Stromal cell of bone marrow (primary cell): ENCODE measurements at places on chromosomes 2 and 18.

- no peak for DNase-seq
Observed at GRCh38 chr18:3547891-3548615, 98.1 kb downstream of the TGIF1 start.

DNA sequence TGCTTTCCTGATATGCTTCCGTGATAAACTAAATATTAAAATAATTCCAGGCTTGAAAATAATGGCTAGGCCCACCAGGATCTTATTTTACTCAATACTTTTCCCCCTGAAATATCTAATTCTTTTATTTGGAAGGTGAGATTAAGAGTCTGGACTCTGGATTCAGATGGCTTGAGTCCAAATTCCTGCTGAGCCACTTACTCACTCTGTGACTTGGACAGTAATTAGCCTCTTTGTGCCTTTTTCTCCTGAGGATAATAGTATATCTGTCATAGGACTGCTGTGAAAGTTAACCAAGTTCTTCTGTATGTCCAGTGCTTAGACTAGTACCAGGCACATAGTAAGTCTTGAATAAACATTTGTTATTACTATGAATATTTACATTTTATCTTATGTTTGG lies 127.3 kb upstream of the ERBB4 start:
- no peak for DNase-seq

DNA sequence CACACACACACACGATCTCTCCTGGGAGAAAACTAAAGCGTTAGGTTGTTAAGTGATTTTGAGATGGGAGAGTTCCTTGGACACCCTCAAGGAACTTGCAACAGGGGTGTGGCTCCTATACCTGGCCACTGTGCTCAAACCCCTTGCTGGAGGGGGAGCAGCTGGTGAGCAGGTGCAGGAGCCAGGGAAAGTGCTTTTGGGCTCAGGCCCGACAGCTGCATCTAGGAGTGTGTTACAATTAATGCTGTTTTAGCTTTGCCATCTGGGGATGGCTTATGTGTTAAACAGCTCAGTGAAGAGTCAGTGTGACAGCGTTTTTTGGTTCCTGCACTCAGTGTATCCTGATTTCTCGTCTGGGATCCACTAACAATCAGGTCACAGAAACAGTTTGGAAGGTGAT lies 510.8 kb downstream of the TRIB2 start:
- DNase-seq = no peak

GRCh38 chr2:23578964-23579671 lies 194.1 kb downstream of the KLHL29 start:
- no peak for DNase-seq

GRCh38 chr18:36518839-36519238 lies 221.3 kb downstream of the FHOD3 start:
- no peak for DNase-seq

DNA sequence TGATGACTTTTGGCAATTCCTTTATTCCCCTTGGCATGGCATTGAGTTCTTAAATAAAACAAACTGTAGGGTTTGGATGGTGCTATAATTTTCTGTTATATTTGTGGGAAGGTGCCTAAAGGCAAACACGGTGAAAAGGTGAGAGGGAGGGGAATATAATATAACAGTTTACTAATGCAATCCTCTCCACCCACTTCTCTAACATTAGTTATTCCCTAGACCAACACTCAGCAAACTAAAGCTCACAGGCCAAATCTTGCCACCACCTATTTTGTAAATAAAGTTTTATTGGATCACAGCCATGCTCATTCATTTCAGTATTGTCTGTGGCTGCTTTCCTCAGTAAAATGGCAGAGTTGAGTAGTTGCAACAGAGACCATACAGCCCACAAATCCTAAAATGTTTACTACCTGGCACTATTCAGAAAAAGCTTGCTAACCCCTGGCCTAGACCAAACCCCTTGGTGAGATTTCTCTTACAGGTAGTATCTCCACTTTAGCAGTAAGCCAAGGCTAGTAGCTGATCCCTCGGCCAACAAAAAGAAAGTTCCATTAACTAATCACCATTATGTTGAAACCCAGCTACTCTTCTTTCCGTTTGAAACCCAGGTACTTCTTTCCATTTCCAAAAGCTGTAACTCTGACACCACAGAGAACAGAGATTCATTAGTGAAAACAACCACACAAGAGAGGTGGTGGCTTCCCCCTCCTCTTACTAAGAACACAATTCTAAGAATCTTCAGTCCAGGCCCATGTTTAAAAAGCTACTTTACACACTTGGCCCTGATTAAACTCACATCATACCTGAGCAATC lies 136.1 kb upstream of the CHAC2 start:
- DNase-seq = no peak

DNA sequence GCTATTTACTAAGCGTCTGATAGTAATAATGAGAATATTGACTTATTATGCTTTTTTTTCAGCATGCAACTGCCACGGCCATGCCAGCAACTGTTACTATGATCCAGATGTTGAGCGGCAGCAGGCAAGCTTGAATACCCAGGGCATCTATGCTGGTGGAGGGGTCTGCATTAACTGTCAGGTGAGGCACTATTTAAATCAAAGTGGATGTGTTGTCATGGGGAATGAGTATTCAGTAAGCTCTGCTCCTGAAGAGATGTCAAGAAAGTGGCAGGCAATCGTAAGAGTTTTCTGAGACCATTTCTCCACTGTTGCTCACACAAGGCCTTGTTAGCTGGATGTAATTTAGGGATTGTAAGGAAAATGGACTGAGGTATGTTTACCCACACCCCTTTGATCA lies 74.1 kb downstream of the LAMA3 start:
- DNase-seq = no peak

DNA sequence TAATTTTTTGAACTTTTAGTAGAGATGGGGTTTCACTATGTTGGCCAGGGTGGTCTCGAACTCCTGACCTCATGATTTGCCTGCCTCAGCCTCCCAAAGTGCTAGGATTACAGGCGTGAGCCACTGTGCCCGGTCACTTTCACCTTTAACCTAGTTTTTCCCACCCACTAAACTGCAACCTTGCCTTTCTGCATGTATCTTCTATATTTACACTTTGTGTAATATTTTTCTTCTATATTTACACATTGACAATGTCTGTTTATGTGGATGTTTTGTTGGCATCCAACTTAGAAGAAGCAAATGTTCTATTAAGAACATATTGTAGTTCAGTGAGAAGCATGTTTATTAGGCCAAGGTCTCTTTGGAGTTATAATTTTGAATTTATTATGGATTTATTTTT lies 26.7 kb downstream of the SNRPD1 start:
- no peak for DNase-seq

- DNase-seq = no peak
Observed at GRCh38 chr18:77015169-77015568, 117.4 kb downstream of the MBP start.

- no peak for DNase-seq
Observed at GRCh38 chr2:60353406-60353800, 200.1 kb downstream of the BCL11A start.

DNA sequence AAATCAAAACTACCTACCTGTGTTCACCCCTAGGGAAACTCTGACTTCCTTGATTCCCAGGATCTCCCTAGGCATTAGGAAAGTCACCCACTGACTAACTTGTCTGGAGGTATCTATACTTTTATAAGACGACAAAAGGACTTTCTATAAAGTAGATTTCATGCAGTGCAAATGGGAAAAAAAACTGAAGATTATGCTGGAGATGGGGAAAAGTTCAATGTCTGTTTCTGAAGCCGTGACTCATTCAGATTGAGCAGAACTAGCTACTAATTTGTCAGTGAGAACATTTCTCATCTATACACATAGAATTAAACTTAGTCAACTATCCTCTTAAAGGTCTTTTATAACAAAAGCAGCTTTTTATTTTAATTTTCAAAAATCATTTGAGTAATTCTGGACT lies 6.0 kb downstream of the SEPTIN10 start:
- DNase-seq = peak; percentile 16

DNA sequence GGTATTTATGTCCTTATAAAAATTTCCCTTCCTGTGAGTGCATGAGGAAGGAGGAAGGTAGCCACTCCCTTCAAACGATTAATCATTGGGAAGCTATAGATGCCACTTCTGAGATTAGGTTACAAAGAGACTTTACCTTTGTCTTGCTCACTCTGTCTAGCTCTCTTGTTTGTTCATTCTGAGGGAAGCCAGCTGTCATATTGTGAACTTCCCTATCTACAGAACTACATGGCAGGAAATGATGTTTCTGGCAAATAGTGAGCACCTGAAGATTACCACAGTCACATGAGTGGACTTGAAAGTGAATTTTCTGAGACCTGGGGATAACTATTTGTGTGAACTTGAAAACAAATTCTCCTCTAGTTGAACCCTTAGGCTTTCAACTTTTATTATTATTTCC lies 776.8 kb downstream of the CCDC85A start:
- DNase-seq = no peak

DNA sequence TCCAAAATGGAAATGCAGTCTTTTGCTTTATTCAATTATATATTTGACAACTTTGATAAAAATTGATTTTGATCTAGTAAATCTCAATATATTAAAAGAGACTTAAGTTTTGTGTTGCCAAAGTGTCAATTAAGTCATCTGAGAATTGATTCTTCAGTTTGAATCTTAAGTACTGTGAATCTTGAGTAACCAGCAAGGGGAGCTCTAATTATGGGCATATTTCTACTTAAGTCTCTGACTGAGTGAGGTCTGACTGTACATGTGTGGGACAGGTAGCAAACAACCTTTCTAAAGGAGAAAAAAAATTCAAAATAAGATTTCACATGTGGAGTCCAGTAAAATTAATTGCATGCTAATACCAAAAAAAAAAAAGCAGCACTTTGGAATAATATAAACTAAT lies 503.7 kb upstream of the SLC8A1 start:
- no peak for DNase-seq

- DNase-seq = no peak
Observed at GRCh38 chr2:173972636-173973035, 7.5 kb upstream of the SP3 start.

DNA sequence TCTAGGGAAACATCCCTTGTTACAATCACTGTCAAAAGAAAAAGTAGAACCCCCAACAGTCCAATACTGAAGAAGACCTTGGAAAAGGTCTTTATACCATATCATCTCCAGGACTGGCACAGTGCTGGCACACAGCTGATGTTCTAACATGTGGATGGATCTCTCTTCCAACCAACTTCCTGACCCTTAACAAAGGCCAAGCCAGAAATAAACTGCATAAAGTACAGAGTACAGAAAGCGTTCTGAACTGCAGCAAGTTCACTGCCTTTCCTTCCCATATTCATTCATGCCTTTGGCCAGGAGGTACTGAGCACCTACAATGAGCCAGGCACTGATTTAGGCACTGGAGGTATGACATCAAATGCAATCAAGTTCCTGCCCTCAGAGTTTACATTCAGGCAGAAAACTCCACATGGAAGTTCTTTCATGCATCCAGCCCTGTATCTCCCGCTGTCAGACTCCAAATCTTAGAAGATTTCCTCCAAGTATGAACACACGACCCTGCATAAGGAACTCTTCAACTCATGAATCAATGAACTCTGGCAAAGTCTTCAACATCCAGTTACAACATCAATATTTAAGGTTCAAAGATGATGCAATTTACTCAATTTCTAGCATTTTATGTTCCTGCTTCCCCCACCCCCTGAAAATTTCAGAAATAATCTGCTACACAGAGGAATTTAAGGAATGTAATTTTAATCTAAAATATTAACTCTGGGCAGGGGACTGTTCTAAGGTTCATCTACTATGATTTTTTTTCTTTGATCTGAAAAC lies 33.8 kb downstream of the ACVR1 start:
- DNase-seq = no peak

DNA sequence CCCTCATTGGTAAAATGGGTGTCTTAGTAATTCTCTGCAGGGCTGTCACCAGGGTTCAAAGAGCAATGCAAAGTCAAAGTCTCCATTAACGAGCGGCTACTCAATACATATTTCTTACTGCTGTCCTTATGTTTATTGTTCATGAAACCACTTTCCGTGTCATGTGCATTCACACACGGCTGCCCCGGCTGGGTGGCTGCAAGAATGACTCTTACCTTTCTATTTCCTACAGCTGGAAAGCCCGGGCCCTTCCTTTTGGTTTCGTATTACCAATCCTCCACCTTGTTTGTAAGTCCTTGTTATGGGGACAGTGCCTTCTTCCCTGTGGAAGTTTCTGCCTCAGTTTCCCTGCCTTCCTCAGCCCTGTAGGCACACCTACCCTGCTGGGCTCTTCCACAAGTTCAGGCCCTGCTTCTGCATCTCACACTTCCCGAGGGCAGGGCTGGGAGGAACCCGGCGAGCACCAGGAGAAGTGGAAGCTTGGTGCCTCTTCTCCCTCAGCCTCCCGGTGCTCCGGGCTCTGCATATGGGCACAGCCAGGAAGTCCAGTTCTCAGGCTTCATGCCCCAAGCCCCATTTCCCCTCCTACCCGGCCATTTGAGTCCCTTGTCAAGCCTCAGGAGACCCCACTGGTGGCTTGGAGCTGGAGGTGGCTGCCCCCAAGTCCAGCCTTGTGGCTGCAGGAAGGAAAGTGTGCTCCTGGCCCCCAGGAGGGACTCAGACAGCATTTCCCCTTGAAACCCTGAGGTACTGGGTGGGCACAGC lies 18.7 kb upstream of the ACKR3 start:
- no peak for DNase-seq

- DNase-seq = no peak
Observed at GRCh38 chr18:34957119-34957863, 83.9 kb upstream of the MAPRE2 start.

- peak; percentile 36 for DNase-seq
Observed at GRCh38 chr2:228681426-228681825, 499.9 kb upstream of the SPHKAP start.

GRCh38 chr2:54473851-54474250 lies 17.7 kb downstream of the SPTBN1 start:
- no peak for DNase-seq
